ENCODE measurements at places on chromosomes 5 and 9.

DNA sequence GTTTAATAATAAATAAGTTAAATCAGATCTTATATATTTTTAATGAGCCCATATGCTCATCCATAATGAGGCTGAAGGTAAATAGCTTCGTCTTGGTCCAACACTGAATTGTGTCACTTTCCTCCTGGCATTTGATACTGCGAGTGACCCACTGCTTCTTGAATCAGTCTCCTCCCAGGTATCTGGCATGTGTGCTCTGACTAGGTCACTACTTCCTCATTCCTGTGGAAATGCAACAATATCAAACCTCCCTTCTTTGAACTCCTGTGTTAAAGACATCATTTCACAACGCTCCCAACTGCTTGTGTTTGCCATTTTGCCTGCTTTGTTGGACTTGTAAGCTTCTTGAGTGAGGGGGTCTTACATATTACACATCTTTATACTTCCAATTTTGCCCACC, 157.7 kb downstream of the SLC24A2 start:
- DNase-seq, result no peak

- no peak for DNase-seq
Measured at GRCh38 chr9:113375057-113376023, 1.4 kb downstream of the HDHD3 start.

GRCh38 chr5:73633060-73633459, 7.1 kb downstream of the ARHGEF28 start:
- no peak for DNase-seq

DNA sequence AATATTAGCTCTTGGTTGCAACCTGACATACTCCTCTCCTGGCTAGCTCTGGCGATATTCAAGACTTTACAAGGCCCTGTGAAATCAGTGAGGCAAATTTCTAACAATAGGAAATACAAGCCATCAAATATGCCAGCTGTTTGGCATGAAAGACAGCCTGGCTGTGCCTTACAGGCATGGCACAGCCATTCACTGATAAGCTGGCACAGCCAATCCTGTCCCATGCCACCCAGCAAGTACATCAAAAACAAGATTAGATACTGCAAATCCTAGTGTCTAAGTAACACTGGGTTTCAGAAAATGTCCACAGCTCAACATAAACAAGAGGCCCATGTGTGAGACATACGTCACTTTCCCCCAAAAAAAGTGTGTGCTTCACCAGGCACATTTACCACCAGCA, 1045.8 kb upstream of the DMAC1 start:
- DNase-seq, result no peak

- DNase-seq, result no peak
Measured at GRCh38 chr9:74147906-74148305, 349.2 kb upstream of the RORB start.

- no peak for DNase-seq
Measured at GRCh38 chr5:58985759-58986158, 402.9 kb downstream of the RAB3C start.

Measured in fibroblast of skin of right quadriceps (primary cell).